ENCODE measurements at places on chromosomes 5 and 9. TPM values are rescaled to one million over a fixed set of nuclear protein-coding genes. Genes with fewer than 3 reads are reported as not detected.

The SLC25A25 gene
- total RNA-seq = 3.2 TPM

DNA sequence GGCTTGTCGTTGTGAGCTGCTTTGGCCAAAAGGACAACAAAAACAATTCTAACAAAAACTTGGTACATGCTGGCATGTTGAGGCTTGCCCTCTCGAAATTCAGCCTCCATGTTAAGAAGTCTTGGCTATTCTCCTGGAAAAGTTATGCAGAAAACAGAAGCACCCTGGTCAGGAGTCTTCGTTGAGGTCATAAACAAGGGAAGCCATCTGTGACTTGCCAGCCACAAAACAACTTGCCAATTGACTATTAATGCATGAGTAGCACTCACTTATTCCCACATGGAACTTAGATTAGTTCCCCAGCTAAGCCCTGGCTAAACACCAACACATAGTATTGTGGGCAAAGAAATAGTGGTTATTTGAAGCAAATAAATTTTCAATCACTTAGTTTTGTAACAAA is 521.0 kb upstream of the CHD1 start:
- H3K4me3 ChIP-seq = no peak overlapping the region
- H3K4me1 ChIP-seq = no peaks in the 10 kb centered on the region
- H3K27ac ChIP-seq = no peak overlapping the region
- DNase-seq = no peak

The CENPK gene
- total RNA-seq = not detected

DNA sequence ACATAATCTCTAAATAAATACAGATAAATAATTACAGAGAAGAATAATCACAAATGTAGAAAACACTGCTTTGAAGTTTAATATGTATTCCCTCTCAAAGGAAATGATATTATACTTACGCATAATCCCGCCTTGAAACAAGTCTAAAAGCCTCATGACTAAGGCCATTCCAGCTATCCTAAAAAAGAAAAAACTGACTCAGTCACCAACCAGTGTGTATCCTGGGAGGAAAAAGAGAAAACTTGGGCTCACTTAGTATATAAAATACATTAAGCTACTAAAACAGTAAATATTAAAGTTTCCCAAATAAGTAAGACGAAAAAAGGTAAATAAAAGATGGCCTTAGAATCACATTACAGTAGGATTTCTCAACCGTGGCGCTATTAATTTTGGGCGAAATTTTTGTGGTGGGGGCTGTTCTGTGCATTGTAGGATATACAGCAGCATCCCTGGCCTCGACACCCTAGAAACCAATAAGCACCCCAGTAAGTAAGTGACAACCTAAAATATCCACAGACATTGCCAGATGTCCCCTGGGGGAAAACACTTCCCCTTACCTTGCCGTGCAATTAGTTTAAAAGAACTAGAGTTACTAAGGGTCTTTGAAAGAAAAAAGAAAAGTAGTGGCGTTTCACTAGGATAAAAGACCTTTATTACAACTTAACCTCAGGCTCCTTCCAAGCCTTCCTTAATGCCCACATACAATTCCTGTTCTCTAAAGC is 1.1 kb downstream of the HSPA9 start:
- peaks cover 40% of the 10 kb centered on the region for H3K4me1 ChIP-seq
- no peak for DNase-seq
- peak overlapping the region; percentile 78 for H3K4me3 ChIP-seq
- H3K27me3 ChIP-seq = no peaks in the 10 kb centered on the region

The DPP7 gene
- 132 TPM for total RNA-seq

DNA sequence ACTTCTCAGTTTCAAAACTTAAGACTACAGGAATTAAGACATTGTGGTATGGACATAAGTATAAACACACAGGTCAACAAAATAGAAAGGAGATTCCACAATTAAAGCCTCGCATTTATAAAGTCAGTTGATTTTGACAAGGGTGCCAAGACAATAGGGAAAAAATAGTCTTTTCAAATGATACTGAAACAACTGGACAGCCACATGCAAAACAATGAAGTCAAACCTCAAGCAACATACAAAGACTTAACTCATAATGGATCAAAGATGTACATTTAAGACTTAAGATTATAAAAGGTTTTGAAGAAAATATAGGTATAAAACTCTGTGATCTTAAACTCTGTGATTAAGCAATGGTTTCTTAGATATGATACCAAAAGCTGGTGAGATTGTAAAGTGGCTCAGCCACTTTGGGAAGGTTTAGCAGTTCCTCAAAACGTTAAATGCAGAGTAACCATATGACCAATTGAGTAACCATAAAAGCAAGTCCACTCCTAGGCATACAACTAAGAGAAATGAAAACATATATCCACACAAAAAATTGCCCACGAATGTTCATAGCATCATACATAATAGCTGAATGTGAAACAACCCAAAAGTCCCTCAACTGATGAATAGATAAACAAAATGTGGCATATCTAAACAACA is 22.0 kb downstream of the HINT1 start:
- H3K36me3 ChIP-seq = no peaks in the 10 kb centered on the region
- H3K27me3 ChIP-seq = no peaks in the 10 kb centered on the region
- DNase-seq = no peak
- no peak overlapping the region for H3K4me3 ChIP-seq
- H3K4me1 ChIP-seq = no peaks in the 10 kb centered on the region

- H3K4me3 ChIP-seq = no peak overlapping the region
- no peaks in the 10 kb centered on the region for H3K4me1 ChIP-seq
- H3K27me3 ChIP-seq = no peaks in the 10 kb centered on the region
These were observed 65.4 kb upstream of the HAND1 start for GRCh38 chr5:154543380-154543779.

GRCh38 chr5:152549709-152550108 is 144.6 kb upstream of the NMUR2 start:
- H3K27me3 ChIP-seq = no peaks in the 10 kb centered on the region
- no peak for DNase-seq
- no peak overlapping the region for H3K27ac ChIP-seq
- no peak overlapping the region for H3K4me3 ChIP-seq

The ANKRD31 gene
- total RNA-seq = 0.07 TPM

GRCh38 chr5:112338681-112339337 is 80.3 kb downstream of the EPB41L4A start:
- no peak overlapping the region for H3K4me3 ChIP-seq
- no peak for DNase-seq
- no peaks in the 10 kb centered on the region for H3K27me3 ChIP-seq
- H3K36me3 ChIP-seq = no peaks in the 10 kb centered on the region
- H3K4me1 ChIP-seq = peaks cover 3% of the 10 kb centered on the region
